WTC11 (cell line): ENCODE measurements at places on chromosomes 2 and 18.

GRCh38 chr2:53911434-53912189 is 51.8 kb upstream of the GPR75 start:
- H3K36me3 ChIP-seq = peaks cover 28% of the 10 kb centered on the region
- no peak for DNase-seq
- no peaks in the 10 kb centered on the region for H3K27me3 ChIP-seq
- no peaks in the 10 kb centered on the region for H3K4me1 ChIP-seq
- H3K27ac ChIP-seq = no peak overlapping the region

- DNase-seq = no peak
- H3K4me3 ChIP-seq = no peak overlapping the region
- no peak overlapping the region for H3K27ac ChIP-seq
- peaks cover 9% of the 10 kb centered on the region for H3K36me3 ChIP-seq
- H3K27me3 ChIP-seq = peaks cover 3% of the 10 kb centered on the region
Measured at GRCh38 chr2:215765729-215766360, 247.5 kb downstream of the MREG start.

DNA sequence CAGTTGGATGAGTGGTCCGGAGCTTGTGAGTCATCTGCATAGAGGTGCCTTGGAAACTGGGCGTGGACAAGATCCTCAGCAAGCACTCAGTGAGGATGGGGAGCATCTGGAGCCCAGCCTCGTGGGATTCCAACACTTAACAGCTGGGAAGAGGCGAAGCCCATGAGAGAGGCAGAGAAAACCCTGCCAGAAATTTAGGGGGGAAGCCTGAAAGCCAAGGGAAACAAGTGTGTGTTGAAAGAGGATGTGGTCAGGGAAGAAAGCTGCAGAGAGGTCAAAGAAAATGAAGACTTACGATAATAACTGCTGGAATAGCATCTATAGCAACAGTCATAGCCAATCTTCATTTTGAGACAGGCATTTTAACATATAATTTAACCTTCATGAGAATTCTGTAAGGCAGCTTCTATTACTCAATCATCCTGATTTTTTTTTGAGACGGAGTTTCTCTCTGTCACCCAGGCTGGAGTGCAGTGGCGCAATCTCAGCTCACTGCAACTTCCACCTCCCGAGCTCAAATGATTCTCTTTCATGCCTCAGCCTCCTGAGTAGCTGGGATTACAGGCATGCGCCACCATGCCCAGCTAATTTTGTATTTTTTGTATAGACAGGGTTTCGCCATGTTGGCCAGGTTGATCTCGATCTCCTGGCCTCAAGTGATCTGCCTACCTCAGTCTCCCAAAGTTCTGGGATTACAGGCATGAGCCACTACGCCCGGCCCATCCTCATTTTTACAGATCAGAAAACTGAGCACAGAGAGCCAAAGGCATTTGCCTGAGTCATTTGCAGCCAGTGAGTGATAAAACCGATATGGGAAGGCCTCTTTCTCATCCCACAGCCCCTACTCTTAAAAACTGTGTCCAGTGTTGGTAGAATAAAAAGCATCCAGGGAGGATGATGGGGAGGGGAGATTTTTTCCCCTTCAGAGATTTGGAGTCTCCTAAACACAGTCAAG is 214.4 kb upstream of the EPAS1 start:
- H3K4me1 ChIP-seq = no peaks in the 10 kb centered on the region
- no peak for DNase-seq
- no peaks in the 10 kb centered on the region for H3K36me3 ChIP-seq
- no peak overlapping the region for H3K27ac ChIP-seq
- H3K4me3 ChIP-seq = no peak overlapping the region
- no peaks in the 10 kb centered on the region for H3K27me3 ChIP-seq

DNA sequence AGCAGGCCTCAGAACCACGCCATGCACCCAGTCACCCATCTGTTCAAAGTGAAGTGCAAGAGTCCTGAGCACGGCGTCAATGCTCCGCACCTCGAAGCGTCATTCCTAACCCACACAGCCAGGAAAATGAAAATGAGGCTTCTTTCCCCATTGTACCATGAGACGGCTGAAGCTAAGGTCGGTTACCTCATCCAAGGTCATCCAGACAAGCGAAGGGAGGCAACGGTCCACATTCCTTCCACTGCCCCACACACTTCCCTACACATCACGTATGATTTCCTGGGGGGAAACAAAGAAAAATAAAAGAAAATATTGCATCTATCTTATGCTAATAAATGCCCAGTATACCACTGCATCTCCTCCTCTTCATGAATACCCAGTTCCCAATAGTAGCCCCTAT is 113.5 kb upstream of the RAB6C start:
- no peaks in the 10 kb centered on the region for H3K27me3 ChIP-seq
- H3K36me3 ChIP-seq = no peaks in the 10 kb centered on the region
- no peak for DNase-seq
- no peak overlapping the region for H3K4me3 ChIP-seq
- H3K4me1 ChIP-seq = peaks cover 16% of the 10 kb centered on the region

GRCh38 chr2:26738481-26738880 is 25.6 kb upstream of the SLC35F6 start:
- DNase-seq = no peak
- H3K4me1 ChIP-seq = no peaks in the 10 kb centered on the region
- no peak overlapping the region for H3K4me3 ChIP-seq
- no peaks in the 10 kb centered on the region for H3K27me3 ChIP-seq

- no peak overlapping the region for H3K4me3 ChIP-seq
- no peak for DNase-seq
- H3K4me1 ChIP-seq = no peaks in the 10 kb centered on the region
- no peaks in the 10 kb centered on the region for H3K27me3 ChIP-seq
- H3K27ac ChIP-seq = no peak overlapping the region
- no peaks in the 10 kb centered on the region for H3K36me3 ChIP-seq
Measured at GRCh38 chr2:201406077-201406662, 45.1 kb downstream of the TRAK2 start.

GRCh38 chr2:232511336-232511890 is 8.8 kb upstream of the PRSS56 start:
- H3K36me3 ChIP-seq = no peaks in the 10 kb centered on the region
- no peak overlapping the region for H3K4me3 ChIP-seq
- H3K4me1 ChIP-seq = peaks cover 7% of the 10 kb centered on the region; the same call in 1 of the 2 replicates
- no peak for DNase-seq

DNA sequence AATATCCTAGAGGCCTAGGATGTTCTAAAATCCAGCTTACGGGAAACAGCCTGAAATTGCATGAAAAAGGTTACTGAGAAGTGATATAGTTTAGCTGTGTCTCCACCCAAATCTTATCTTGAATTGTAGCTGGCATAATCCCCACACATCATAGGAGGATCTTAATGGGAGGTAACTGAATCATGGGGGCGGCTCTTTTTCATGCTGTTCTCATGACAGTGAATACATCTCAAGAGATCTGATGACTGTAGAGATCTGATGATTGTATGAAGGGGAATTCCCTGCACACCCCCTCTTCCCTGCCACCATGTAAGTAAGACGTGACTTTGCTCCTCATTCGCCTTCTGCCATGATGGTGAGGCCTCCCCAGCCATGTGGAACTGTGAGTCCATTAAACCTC is 385.6 kb upstream of the ID2 start:
- no peak for DNase-seq
- H3K27ac ChIP-seq = no peak overlapping the region
- no peak overlapping the region for H3K4me3 ChIP-seq
- no peaks in the 10 kb centered on the region for H3K4me1 ChIP-seq
